H1 (cell line): ENCODE measurements at places on chromosomes 3 and 15.

DNA sequence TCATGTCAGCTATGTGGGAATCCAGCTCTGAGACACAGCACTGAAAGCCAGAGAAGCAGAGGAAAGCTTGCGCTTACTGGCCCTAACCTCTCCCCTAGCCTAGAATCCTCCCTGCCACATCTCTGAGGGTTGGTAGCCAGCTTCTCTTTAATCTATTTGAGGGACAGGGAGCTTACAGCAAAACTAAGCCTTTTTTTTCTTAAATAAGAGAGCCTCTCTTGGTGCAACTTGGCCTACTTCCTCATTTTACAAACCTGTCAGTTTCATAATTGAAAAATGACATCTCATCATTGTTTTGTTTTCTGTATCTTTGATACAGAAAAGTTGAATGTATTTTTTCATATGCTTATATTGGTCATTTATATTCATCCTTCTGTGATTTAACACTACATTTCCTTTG, 193.9 kb downstream of the ZNF621 start:
- DNase-seq, result no peak

DNA sequence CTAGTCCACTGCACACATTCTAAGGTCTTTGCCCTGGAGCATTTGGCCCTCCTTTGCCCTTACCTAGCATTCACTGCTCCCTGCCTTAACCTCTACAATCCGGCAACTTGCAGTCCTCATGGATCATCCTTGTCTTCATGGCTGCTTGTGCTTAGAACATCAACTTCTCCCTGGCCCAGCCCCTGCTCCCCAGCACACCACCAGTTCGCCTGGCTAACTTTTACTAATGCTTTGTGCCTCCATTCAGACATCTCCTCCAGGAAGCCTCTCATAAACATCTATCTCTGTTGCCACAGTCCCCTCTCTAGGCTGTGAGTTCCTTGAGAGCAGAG, 57.1 kb downstream of the AAGAB start:
- DNase-seq, result no peak

- DNase-seq, result no peak
These were observed 30.2 kb upstream of the LAMP3 start for GRCh38 chr3:183192650-183193300.

DNA sequence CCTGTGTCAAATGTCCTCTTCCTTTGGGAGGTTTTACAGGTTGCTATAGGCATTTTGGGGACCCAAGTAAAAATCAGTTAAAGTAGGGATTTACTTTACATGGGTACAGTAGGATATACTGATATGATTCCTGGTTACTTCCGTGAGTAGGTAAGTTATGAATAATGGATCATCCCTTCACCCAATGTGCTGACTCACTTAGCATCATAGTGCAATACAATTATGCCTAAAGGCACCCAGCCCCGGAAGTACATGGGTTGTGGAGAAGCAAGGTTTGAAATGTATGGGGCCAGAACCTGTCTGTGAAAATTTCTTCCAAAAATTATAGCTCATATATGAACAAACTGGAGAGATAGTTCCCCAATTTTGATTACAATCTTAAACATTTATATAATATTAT, 64.0 kb downstream of the GLB1 start:
- DNase-seq, result no peak

DNA sequence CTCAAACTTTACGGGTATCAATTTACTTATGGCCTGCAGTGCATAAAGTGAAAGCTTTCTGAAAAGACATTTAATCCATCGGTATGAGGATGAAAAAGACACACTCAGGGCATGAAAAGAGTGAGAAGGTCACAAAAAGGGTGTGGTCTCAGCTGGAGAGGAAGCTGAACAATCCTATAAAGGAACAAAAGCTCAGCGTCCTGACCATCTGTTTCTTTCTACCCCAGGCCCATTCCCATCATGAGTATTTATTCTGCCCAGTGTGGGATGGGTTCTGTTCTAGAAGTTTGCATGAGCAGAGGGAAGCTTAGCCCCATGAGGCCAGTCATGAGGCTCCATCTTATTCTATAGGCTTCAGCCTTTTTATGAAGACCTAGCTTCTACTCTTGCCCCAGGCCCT, 144.6 kb downstream of the LPP start:
- no peak for DNase-seq

- DNase-seq, result no peak
These were observed 38.4 kb upstream of the GALNT15 start for GRCh38 chr3:16136055-16136454.

DNA sequence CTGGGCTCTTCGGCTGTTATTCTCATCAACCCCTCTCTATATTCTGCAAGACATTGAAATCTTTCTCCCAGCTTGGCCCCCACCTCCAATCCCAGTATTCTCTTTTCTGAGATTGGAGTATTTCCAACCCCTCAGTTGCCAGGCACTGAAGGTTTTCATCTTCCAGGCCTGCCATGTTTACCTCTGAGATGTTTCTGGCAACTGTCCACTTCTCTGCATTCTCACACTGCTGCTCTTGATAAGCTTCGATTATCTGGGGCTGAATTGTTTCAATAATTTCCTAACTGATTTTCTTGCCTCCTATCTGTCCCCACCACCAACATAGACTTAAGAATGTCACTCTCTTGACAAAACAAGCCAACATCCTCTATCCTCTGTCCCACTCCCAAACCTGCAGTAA, 1.4 kb upstream of the GPR156 start:
- no peak for DNase-seq

DNA sequence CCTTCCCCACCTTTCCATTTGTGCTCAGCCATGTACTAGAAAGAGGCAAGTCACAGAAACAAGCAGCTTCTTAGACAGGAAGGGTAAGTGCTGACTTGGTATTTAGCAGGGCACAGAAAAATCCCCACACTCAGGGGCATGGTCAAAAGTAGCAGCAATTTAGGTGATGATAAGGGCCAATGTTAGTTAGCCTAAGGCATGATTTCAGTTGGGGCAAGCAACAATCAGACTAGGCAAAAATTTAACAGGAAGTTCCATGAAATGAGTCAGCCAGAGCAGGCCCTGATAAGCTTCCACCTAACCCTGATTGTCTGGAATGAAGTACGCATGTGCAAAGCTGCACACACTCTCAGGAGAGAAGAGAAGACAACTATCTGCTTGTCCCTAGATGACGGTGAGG, 423.4 kb upstream of the UBE2E2 start:
- DNase-seq, result no peak

DNA sequence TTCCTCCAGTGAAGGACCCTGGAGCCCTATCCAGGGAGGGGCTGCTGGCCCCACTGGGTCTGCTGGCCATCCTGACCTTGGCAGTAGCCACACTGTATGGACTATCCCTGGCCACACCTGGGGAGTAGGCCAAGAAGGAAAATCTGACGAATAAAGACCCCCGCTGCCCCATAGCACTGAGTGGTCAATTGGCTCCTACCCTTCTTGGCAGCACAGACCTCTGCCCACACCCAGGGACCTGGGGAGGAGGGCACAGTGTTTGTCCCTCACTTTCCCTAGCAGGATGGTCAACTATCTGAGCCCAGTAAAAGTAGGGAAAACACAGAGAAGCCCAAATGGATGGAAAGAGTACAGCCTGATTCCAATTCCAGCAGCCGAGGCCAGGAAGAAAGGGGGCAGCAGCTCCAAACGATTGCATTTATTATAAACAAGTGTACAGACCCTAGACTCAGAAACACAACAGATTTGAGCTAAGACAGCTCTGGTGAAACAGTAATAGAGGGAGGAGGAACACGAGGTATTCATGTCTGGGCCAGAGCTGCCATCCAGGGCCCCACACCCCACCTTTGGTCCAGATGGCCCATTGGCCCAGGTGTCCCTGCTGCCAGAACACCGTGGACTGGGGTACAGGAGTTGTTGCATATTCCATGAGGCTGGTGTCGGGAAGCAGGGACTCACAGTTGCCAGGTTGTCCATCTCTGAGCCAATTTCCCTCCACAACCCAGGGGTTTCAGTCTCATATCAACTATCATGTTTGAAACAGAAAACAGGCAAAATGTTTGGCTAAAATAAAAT, 21.1 kb downstream of the ATRIP start:
- no peak for DNase-seq
